ENCODE measurements at places on chromosomes 5 and 9.

GRCh38 chr9:15400281-15400941, 22.3 kb upstream of the SNAPC3 start:
- DNase-seq = no peak

DNA sequence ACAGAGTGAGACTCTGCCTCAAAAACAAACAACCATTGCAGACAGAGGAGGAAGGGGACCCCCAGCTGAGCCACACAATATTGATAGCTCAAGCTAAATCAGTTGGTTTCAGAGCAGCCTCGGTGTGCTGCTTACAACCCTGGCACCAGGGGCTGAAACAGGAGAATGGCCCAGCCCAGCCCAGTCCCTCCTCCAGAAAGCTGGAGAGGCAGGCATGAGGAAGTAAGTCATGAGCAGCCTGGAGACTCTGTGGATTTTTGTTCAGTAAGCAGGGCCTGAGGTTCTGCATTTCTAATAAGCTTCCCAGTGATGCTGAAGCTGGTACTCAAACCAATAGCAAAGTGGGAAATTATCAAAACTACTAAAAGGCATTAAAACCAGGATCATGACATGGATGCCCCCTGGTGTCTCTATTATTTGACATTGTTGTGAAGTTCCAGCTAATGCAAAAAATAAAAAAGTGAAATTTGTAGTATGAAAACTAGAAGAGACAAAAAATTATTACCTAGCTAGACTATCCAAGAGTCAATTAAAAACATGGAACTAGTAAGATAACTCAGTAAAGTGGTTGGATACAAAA, 14.2 kb downstream of the PRRT1B start:
- DNase-seq = no peak

- no peak for DNase-seq
Observed at GRCh38 chr5:52895075-52895474, 94.1 kb upstream of the ITGA2 start.

- DNase-seq = no peak
Observed at GRCh38 chr5:96736937-96737336, 70.8 kb downstream of the ERAP1 start.

DNA sequence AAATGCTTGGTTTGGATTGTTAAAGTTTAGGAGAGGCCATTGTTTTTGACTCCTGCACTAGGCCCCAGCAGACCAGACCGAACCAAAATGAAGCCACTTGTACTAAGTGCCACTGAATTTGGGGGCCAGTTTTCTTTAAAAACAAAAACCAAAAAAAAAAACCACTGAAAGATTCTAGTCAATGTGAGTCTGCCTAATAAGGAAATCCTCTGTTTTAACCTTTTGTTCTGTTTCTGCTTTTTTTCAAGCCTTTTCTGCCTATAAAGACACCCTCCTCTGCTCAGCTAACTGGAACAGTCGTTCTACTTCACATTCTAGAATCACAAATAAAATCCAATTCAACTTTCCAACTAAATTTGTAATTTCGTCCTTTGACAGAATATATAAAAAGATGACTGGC, 64.9 kb downstream of the SERINC5 start:
- DNase-seq = no peak

- peak; percentile 1 for DNase-seq
Observed at GRCh38 chr5:125874717-125875116, 548.5 kb upstream of the GRAMD2B start.

DNA sequence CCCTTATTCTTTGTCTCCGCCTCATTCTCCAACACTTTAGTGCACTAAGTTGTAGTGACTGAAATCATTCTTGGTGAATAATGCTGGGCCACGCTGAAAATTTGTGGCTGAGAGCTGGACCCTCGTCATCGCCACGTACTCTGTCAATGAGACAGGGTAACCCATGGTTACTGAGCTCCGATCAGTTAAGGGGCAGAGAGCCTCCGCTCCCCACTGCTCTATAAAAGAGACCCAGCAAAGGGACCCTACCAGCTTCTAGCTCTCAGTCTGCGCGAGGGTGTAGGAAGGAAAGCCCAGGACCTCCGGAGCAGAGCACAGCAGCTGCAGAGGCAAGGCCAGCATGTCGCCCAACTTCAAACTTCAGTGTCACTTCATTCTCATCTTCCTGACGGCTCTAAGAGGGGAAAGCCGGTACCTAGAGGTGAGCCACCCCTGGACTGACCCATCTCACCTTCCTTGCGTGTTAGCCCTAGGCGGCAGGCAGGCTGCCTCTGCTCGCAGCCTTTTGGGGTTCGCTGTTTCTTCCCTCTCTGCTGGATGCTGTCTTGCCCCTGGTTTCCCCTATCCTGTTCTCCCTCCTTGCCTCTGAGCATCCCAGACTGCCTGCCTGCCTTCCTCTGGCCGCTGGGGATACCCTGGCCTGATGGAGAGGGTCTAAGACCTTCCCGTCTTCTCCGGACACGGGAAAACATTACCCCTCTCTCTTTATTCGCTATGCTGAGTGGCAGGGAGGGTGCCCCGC, at the start of gene CRHBP:
Gene CRHBP (plus strand): TSS at position 251 of the 742 bp plus-strand sequence. CDS start 90 bp downstream, at position 341.
- peak; percentile 48 for DNase-seq

- peak; percentile 77 for DNase-seq
Observed at GRCh38 chr5:33891788-33892619, at the start of gene ADAMTS12. Gene ADAMTS12, minus strand, starts transcription at chr5:33891990. Its CDS starts 134 bp downstream, at chr5:33891856.
